Kidney (tissue), 22 donors: ENCODE measurements at places on chromosomes 3 and 15. TPM values are rescaled to one million over a fixed set of nuclear protein-coding genes. Genes with fewer than 3 reads are reported as not detected.

The EIF1B gene
- 97.8 TPM for polyA plus RNA-seq

- DNase-seq: peak; percentile 35
Measured at GRCh38 chr3:63193647-63194046, 84.5 kb upstream of the SYNPR start.

The PROS1 gene
- 30.0 TPM for polyA plus RNA-seq

DNA sequence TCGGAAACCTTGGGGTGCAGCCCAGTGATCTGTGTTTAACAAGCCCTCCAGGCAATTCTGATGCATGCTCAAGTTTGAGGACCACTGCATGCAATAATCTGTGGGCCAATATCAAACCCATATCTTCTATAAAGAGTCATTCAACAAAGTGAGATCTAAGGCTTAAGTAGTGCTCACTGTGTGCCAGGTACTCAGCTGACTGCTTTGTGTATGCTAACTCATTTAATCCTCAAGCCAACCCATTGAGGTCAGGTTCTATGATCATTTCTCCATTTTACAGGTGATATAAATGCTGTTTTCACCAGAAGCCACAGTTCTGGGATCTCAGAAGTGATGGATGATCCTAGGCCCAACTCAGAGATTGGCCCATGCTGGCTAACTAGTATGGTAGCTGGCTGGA is 101.7 kb downstream of the SMAD6 start:
- DNase-seq: no peak

The CYP19A1 gene
- polyA plus RNA-seq: not detected

- DNase-seq: no peak
Measured at GRCh38 chr15:77235566-77235965, 164.7 kb upstream of the TSPAN3 start.

GRCh38 chr3:156459434-156459833 is 95.5 kb downstream of the SSR3 start:
- no peak for DNase-seq

The SCN11A gene
- 0.17 TPM for polyA plus RNA-seq

- no peak for DNase-seq
Measured at GRCh38 chr15:88920186-88920891, 7.2 kb upstream of the MFGE8 start.

GRCh38 chr3:23202203-23202920 is 765 bp upstream of the UBE2E2 start:
- DNase-seq: no peak

The KPNA4 gene
- 11.7 TPM for polyA plus RNA-seq

The HACD3 gene
- 89.3 TPM for polyA plus RNA-seq

DNA sequence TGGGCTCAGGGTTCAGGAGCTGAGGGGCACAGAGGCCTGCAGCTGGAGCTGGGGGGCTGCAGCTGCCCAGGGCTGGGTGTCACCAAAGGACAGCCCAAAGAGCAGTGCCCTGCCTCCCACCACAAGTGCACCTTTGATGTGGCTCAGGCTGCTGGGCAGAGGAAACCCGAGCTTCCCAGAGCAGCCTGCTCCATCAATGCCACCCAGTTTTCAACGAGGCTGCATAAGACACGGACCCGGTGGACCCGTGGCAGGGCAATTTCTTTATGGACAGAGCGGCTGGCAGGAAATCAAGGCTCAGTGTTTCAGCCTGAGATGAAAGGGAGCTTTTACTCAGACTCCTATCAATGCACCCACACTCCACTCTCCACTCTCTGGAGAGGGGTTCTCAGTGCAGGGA is 18.7 kb downstream of the SEMA5B start:
- peak; percentile 70 for DNase-seq

DNA sequence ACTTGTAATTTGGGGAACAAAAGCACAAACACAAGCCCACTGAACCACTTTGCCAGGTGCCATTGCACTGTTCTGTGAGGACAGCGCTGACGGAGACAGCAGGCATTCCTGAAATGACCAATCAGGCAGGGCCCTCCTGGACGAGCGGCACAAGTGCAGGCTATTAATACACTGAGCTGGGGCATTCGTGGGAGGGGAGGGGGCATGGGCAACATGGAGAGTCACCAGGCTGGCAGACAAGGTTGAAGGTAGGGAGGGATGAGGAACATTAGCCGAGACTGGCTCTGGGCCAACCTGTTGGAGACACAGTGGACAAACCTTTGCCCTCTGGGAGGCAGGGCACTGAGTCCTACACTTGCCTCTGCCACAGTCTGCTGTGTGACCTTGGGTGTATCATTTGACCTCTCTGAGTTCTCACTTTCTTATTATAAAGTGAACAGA is 45.6 kb downstream of the NOX5 start:
- no peak for DNase-seq
